Brain pericyte (primary cell): ENCODE measurements at places on chromosomes 5 and 9.

- no peak for DNase-seq
Measured at GRCh38 chr5:1246711-1247431, 21.7 kb downstream of the SLC6A18 start.

- no peak for DNase-seq
Measured at GRCh38 chr5:124124711-124125229, 612.8 kb downstream of the CSNK1G3 start.

- no peak for DNase-seq
Measured at GRCh38 chr5:96963267-96963666, 27.4 kb downstream of the LNPEP start.

GRCh38 chr5:2326601-2327000, 424.9 kb downstream of the IRX2 start:
- DNase-seq: no peak

GRCh38 chr9:37836386-37836785, 35.8 kb downstream of the DCAF10 start:
- DNase-seq: no peak

GRCh38 chr5:138366632-138367382, 14.3 kb downstream of the KDM3B start:
- DNase-seq: no peak

GRCh38 chr9:81827616-81828296, 100.5 kb upstream of the SPATA31D4 start:
- DNase-seq: no peak

DNA sequence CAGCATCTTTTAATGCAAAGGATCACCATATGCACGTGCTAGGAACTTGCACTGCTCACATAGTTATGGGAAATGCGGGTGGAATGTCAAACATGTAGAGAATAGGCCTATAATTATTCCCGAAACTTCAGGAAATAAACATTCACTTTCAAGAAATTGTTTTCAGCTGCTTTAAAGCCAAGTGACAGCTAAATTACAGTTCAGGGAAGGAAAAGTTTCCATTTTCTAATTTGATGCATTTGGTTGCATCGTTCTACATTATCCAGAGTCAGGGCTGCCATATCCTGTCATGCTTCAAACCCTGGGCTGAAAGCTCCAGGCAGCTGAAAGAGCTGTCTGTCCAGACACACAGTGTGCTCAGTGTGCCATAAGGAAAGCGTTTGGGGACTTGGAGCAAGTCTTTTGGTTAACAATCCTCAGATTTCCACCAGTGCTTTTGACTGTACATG, 518.1 kb downstream of the CSNK1G3 start:
- DNase-seq: no peak

GRCh38 chr5:178525906-178526732, 64.1 kb downstream of the COL23A1 start:
- DNase-seq: no peak

DNA sequence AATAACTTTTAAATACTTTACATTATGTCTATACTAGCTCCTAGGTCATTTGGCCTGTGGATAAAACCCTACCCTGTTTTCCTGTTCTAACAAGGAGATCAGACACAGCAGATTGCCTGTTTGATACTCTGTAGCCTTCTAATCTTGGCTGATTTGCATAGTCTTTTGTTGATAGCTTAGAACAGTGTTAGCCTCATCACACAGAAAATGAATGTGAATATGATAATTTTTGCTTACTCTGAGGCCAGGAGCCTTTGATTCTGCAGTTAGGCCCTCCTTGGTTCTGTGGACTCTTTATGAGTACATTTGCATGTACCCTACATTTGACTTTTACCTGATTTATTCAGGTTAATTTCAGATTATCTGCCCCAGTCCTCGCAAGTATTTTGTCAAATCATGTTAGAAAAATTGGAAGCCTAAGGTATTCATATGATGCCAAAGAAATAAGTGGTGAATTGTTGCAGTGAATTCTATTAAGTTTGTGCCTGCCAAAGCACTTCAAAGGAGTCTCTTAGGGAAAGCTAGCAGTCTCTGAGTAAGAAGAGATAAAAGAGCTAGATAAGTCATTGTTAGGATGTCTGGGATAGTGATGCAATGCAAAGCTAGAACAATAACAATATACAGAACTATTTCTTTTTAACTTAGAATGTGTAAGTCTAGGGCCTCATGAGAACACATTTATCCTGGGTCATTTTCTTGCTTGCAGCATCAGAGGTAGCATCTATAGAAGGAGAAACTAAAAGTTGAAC, 56.4 kb downstream of the SCAMP1 start:
- DNase-seq: no peak
